Stimulated activated CD4-positive, alpha-beta T cell treated with anti-CD3 and anti-CD28 coated beads, Interleukin-4, amount 100 ng/mL, for 1 hour (primary cell): ENCODE measurements at places on chromosomes 13 and 19.

DNA sequence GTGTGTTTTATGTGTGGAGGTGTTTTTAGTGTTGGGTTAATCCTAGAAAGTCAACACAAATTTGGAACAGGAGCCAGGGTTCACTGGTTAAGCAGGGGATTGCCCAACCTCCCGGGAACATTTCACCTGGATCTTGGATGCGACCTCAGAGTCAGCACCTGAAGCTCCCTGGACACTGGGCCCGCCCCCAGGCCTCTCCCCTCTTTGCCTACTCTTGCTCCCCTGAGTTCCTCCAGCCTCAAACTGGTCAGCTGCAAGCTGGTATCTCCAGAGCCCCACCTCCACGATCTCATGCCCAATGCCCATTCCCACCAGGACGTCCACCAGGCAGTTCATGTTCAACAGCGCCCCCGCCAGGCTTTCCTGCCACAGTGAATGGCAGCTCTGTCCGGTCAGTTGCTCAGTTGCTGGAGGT lies 9.7 kb downstream of the HSD17B14 start:
- no peak for DNase-seq

DNA sequence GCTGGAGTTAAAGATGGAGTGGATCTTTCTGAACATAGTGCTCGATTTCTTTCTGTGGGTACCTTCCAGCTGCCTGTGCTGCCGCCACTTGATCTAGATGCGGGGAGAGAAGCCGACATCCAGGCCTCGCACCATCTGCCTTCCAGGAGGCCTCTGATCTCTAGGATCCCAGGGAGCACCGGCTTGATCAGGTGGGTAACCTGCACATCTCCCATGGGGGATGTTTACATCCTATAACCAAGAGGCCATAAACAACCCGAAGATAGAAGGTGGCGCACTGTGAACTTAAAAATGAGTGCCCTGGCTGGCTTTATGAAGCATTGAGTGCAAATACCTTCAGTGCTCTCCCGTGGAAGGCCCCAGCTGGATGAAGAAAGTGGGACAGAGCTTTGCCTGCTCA lies at the start of gene C13orf42:
C13orf42 (minus strand) TSS at position 101 of the 400 bp plus-strand sequence; CDS start at position 36, 65 bp downstream.
- no peak for DNase-seq

- no peak for DNase-seq
Measured at GRCh38 chr13:102769679-102770078, 3.9 kb downstream of the TEX30 start.

- DNase-seq, result no peak
Measured at GRCh38 chr19:29013988-29014387, 199.0 kb downstream of the UQCRFS1 start.

DNA sequence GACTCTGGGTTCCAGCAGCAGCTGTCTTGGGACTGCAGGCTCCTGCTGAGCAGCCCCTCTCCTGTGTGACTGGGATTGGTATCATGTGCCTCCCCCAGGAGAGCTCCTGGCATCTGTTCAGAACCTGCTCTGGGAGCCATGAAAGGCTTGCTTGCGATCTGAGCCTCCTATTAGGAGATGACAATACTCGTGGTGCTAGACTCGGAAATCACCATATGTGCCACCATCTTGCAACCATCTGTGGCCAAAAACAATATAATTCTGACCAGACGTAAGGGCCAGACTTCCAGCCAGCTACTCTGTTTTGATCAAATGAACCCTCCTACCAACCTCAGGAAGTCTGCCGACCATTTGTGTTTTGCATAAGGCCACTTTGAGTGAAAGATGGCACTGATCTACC lies 484.7 kb downstream of the IRS2 start:
- DNase-seq, result no peak

- no peak for DNase-seq
Measured at GRCh38 chr13:110238818-110239195, 68.2 kb downstream of the COL4A1 start.

- DNase-seq, result no peak
Measured at GRCh38 chr13:33940256-33940655, 122.3 kb downstream of the RFC3 start.

- DNase-seq, result no peak
Measured at GRCh38 chr19:8261347-8261746, 46.8 kb downstream of the CD320 start.

DNA sequence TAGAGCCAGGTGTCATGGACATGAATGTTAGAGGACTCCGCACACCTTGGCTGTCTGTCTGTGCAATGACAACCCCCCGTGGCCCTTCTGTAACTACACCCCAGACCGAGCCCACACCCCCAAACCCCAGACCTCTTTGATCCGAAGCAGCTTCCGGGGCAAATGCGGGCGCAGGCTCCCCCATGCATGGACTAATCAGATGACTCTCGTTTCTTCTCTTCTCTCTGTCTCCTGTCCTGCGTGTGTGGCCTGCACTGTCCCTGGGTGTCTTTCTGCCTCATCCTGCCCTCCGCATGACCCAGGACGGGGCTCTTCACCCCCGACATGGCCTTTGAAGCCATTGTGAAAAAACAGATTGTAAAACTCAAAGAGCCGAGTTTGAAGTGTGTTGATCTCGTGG lies 38.9 kb downstream of the TMED1 start:
- DNase-seq, result peak; percentile 21

GRCh38 chr19:14599548-14600147 lies 16.8 kb downstream of the CLEC17A start:
- DNase-seq, result no peak

GRCh38 chr13:106484084-106484483 lies 51.4 kb downstream of the EFNB2 start:
- no peak for DNase-seq

DNA sequence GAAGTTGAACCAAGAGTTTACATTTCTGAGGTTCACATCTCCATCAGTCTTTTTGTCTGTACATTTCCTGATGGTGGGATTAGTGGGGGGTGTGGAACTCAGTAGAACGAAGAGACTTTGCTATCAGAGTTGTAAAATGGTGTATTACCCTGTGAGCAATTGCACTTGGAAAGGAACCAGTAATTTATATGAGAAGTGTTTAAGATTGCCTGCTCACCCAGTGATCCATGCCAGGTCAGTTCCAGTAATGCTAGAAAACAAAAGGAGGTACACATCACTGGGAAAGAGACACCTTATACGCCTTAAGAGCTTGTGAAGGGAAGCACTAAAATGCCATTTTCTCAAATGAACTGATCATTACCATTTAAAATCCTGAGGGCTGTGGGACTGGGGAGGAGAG lies 7.5 kb upstream of the DACH1 start:
- no peak for DNase-seq

DNA sequence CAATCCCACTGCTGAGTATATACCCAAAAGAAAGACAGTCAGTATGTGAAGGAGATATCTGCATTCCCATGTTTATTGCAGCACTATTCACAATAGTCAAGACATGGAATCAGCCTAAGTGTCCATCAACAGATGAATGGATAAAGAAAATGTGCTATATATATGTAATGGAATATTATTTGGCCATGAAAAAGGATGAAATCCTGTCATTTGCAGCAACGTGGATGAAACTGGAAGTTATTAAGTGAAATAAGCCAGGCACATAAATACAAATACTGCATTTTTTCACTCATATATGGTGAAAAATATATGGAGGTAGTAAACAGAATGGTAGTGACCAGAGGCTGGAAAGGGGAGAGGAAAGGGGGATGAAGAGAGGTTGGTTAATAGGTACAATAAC lies 188.9 kb upstream of the SERP2 start:
- no peak for DNase-seq

DNA sequence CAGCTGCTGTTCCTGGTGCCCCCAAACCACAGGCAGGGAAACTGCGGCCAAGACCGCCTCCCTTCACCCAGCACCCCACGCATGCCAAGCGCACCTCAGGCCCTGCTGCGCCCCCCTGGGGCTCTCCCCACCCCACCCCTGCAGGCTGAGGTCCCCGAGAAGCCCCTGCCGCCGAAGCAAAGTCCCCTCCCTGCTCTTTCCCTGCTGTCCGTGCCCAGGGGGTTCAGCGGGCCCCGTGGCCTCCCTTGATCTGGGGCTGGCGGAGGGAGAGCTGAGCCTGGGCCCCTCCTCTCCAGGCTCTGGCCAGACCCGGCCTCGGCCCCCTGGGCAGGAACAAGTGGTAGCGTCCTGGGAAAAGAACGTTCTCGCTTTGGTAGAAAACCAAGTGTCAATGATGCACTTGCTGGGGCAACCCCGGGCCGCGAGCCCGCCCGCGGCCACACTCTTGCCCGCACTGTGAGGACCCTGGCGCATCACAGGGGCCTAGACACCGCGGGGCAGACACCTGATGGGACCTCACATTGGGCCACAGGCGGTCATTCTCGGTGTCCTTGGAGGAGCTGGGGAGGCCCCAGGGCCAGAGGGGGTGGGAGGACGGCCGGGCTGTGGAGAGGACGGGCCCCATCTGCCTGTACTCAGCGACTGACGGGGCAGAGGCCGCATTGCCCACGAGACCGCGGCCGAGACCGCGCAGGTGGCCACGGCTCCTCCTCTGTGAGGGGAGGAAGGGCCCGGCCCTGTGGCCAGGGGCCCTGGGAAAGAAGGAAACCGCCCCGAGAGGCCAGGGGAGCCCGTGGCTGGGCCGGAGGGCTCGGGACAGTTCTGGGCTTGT lies 29.0 kb downstream of the GPX4 start:
- DNase-seq, result no peak

- no peak for DNase-seq
Measured at GRCh38 chr13:110337247-110337646, 30.2 kb downstream of the COL4A2 start.

GRCh38 chr13:113252516-113253095 lies 43.2 kb downstream of the CUL4A start:
- DNase-seq, result no peak

DNA sequence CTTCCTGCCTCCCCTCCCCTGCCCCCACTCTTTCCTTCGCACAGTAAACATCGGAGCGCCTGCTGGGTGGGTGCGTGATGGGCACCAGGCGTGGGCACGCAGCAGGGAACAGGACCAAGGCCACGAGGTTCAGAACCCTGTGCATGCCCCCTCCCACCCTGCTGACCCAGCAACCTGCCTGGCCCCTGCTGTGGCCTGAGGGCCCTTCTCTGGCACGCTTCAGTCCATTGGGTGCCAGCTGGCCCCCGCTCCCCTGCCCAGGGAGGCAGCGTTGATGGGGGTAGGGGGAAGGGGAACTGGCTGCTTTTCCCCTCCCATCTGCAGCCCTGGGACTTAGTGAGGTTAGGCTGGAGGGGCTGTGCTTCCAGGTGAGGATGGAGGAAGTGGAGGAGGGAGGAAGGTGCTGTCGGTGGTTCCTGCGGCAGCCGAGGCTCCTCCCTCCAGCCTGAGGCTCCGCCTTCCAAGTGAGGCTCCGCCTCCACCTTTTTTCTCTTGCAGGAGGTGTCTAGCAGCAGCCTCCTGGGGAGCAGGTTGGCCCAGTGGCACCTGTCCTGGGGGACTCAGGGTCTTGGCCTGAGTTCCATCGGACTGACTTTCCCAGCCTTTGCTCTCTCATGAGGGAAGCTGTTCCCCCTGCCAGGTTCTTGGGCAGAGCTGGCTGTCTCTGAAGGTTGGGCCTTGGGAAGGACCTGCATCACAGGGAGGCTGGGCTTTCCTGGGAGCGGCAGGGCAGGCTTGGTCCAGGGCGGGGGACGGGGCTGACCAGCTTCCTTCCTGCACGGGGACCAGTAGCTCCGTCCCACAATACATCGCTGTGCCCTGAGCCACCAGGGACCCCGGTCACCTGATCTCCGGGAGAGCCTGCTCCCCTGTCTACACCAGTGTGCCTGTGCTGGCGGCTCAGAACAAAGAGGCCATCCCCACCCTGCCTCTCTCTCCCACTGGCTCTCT lies 7.3 kb downstream of the PIAS4 start:
- peak; percentile 52 for DNase-seq

DNA sequence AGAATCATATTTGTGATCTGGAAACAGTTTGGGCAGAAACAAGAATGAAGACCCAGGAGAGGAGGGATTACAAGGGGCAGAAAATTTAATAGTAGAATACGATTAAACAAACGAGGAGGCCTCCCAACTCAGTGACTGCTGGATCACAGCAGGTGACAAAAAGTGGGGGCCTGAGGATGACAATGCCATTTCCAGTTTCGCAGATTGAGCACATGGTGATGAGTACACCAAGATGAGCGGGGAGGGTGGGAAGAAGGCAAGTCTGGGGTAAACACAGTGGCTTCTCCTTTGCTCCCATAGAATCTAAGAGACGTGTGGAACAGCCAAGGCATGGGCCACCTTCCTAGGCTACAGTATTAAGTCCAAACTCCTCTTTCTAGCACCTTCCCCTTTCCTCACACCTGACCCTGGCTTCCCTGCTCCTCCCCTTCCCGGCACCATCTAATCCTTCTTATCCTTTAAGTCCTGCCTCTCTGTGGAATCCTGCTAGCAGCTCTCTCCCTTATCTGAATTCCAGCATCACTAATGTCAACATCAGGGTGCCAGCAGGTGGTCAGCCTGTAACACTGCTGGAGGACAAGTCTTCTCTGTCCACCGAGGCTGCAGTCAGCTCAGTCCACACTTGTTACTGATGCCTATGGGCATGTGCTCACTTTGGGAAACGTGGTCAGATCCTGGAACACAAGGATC lies 13.5 kb downstream of the ATP7B start:
- no peak for DNase-seq

GRCh38 chr13:56351041-56351440 lies 789.7 kb upstream of the PRR20A start:
- no peak for DNase-seq

DNA sequence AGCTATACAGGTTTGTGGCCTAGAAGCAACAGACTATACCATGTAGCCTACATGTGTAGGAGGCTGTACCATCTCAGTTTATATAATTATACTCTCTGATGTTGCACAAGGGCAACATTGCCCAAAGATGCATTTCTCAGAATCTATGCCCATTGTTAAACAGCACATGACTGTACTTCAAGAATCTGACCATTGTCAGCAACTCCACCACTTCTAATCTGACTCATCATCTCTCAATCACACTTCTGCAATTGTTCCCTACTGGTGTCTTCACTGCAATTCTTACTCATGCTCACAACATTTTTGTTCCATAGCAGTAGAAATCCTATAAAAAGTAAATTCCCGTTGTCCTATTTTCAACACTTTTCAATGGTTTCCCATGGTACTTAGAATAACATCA lies 63.9 kb upstream of the ATXN8OS start:
- DNase-seq, result no peak

DNA sequence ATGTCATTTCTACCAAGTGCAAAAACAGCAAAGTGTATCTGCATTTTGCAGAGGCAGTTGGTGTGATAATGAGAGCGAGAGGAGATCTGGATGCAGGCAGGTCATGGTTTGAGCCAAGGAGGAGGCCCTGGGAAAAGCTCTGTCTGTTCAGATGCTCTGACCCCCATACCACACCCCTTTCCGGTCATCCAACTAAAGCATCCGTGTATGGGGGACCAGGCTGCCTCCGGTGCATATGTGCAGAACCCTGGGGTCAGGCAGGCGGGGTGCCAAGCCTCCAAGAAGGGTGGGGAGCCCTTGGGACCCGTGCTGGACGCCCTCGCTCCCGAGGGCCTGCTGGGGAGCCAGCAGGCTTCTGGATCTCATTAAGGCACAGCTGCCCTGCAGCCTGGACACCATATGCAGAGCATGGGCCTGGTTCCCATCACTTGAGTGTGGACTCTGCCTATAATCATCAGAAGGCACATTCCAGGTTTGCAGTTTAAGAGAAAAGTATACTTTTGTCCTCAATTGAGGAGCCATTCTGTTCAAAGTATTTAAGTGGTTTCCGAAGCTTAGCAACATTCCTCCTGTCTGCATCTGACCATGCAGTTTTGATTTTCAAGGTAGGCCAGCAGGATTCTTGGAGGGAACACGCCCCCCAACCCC lies 56.1 kb downstream of the ALOX5AP start:
- DNase-seq, result no peak

GRCh38 chr19:30340771-30341561 lies 31.2 kb upstream of the ZNF536 start:
- no peak for DNase-seq

GRCh38 chr19:33156334-33156733 lies 24.4 kb downstream of the WDR88 start:
- no peak for DNase-seq

GRCh38 chr19:48794291-48794690 lies 16.5 kb downstream of the BCAT2 start:
- DNase-seq, result no peak
